ENCODE measurements at places on chromosomes 12 and 14.

DNA sequence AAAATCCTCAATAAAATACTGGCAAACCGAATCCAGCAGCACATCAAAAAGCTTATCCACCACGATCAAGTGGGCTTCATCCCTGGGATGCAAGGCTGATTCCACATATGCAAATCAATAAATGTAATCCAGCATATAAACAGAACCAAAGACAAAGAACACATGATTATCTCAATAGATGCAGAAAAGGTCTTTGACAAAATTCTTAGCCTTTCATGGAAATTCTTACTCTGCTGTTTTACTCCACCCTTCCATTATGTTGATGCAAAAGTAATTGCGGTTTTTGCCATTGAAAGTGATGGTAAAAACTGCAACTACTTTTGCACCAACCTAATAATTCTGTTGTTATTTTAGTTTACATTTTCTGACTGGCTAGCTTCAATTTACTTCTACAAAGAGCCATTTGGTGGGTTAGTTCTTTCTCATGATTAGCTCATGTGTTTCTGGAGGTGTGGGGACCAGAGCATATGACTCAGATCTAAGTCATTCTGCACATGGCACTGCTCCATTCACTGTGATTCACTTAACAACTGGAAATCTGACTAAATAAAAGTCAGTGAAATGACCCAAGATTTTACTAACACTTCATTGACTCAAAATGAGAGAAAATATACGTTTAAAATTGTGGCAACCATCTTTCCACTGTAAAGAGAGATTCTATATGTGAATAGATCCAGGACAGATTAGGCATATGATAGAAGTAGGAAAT is 99.9 kb downstream of the TMTC3 start:
- DNase-seq = no peak

DNA sequence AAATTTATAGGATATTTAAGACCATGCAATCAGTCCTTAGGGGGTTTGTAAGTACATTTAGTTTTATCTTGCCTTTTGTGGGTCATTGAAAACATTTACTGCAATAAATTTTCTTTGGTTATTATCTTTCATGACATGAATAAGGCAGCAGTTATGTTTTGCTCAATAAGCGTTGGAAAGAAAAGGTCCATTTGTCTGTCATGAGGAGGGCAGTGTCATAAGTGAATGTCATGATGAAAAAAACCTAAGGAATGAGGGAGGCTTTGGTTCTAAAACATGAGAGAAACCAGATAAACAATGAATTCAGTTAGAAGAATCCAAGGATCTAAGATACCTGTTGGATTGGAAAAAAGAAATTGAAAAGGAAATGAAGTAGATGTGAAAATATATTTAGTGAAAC is 209.4 kb downstream of the NAV3 start:
- no peak for DNase-seq

DNA sequence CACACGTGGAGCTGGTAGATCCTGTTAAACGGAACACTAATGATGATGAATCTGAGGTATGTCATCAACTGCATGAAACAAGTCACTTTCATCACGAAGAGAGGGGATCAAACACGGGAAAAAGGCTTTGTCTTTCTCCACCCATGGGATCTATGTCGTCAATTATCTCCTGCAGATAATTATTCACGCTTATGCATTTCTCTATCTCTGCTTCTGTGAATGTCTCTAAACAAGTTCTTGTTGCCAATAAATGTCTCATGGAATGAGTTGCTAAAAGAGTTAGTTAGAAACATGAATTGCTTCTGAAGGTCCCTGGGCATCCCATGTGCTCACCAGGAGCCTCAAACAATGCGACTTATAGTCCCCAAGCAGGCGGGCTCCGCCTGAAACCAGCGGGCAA is 1228.2 kb upstream of the TMEM132C start:
- no peak for DNase-seq

GRCh38 chr12:68236421-68237059 is 10.9 kb upstream of the IL26 start:
- no peak for DNase-seq

- DNase-seq = no peak
Observed at GRCh38 chr14:61240206-61240605, 40.9 kb downstream of the TMEM30B start.

DNA sequence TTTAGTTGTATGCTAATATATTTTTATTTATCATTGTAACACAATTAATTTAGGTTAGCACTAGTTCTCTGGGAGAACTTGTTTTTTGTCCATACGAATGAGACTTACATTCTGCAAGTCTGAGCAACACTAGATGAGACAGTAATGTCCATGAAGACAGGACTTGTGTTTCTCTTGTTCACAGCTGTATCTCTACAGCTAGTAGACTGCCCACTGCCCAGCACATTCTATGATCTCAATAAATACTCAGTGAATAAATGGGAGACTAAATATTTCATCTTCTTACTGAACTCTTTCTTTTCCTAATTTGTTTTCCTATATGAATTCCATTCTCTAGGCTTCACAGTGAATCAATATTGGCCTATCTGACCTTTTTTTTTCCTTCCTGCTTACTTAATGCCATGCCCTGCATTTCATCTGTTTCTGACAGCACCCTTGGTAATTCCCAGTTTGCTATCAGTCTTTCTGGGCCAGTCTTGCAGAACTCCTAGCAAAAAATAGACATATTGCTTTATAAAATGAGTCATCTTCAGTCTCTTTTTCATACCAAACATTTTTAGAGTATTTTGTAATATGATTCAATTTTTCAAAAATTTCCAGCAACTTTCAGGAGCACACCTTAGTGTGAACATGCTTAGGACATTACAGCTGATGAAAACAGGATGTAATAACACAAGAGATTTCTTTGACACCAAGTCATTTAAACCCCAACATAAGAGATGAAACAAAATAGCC is 185.5 kb upstream of the ATP2B1 start:
- DNase-seq = no peak

- no peak for DNase-seq
Observed at GRCh38 chr12:128914908-128915563, 61.8 kb downstream of the GLT1D1 start.

GRCh38 chr14:81235096-81235495 is 14.3 kb upstream of the GTF2A1 start:
- DNase-seq = no peak
